ENCODE measurements at places on chromosomes 16 and 17. TPM values are rescaled to one million over a fixed set of nuclear protein-coding genes. Genes with fewer than 3 reads are reported as not detected.

The BBS2 gene
- 110 TPM for total RNA-seq

The CA4 gene
- total RNA-seq: 13.6 TPM

The B4GALNT2 gene
- 0.13 TPM for total RNA-seq

The PDILT gene
- total RNA-seq: not detected

The IGF2BP1 gene
- total RNA-seq: not detected

The MEFV gene
- total RNA-seq: 3.0 TPM

The TEX14 gene
- 0.76 TPM for total RNA-seq

The DCAF7 gene
- 60.6 TPM for total RNA-seq

The ANKRD40 gene
- total RNA-seq: 106 TPM

The PRR35 gene
- total RNA-seq: not detected

The TBC1D3 gene
- total RNA-seq: not detected

The KRT33A gene
- not detected for total RNA-seq

GRCh38 chr17:65618516-65618915 is 57.1 kb upstream of the AXIN2 start:
- DNase-seq: no peak

- DNase-seq: no peak
Observed at GRCh38 chr17:42171831-42172230, 9.1 kb downstream of the KCNH4 start.

DNA sequence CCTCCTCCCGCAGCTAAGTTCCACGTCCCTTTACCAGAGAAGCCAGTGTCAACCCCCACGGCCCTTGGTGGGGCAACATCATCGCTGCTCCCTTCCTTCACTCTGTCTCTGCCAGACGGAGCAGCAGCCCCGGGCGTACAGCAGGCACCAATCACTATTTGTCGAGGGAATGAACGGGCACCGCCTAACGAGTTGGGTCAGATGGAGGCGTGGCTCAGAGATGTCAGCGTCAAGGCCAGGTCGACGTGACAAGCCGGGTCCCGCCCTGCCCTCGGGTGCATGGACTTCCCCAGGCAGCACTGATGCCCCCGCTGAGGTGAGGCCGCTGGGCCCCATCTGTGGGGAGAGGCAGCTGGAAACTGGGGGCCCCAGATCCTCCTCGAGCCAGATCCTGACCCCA is 50.0 kb downstream of the CBFA2T3 start:
- DNase-seq: no peak

DNA sequence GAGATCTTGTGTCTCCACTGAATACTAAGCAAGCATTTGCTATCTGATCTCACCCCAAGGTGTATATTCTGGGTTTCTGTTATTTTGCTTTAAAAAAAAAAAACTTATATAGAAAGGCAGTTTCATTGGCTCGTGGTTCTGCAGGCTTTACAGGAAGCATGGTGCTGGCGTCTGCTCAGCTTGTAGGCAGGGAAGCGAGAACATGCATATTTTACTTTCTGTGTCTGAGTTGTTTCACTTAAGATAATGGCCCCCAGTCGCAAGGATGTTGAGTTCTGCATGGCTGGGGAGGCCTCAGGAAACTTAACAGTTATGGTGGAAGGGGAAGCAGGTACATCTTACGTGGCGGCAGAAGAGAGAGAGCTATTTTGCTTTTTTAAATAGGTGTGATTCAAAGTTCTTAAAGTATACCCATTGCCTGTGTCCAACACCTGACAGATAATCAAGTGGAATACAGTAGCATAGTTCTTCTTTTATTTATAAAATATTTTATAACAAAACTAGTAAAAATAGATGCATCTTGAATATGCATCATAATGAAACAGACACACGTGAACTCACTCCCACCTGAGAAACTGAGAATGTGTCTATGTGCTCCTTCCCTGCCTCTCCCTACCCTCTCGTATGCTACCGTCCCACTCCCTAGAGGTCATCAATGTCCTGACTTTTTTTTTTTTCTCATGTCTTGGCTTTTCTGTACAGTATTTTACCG is 15.4 kb upstream of the ARHGAP17 start:
- no peak for DNase-seq

DNA sequence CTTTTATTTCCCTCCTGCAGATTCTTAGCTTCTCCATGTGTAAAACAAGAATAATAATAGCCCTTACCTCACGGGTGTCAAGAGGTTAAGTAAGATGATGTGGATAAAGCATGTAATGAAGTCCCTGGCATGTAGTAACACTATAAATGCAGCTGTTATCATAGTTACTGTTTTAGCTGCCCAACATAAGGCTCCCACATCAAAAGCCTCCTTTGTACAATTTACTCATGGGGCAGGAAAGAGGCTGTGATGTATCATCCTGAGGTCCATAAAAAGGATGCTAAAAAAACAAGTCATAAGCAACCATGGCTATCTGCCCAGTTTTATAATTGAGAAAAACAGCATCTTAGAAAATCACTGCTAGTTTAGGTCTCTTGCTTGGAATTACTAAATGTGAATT is 339.7 kb downstream of the CA10 start:
- DNase-seq: no peak

DNA sequence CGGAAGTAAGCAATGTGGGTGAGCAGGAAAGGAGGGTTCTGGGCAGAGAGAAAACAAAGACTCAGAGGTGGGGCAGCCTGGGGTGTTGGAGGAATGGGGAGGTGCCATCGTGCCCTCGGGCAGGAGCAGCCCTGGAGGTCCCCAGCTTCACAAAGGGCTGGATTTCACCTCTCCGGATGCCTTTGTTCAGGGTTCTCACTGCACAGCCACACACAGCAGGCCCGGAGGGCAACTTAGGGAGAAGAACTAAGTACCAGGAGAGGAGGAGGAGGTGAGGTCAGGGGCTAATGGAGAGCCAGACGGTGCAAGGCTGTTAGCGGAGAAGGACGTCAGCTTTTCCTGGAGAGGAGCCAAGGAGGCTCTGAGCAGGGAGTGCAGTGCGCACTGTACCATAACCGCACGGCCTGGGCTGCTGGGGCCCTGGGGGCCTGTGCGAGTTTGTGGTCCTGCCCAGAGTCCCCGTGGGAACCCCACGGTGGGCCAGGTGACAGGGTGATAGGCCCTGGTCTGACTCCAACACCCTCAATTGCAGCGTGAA is 9.3 kb downstream of the ARRB2 start:
- no peak for DNase-seq

DNA sequence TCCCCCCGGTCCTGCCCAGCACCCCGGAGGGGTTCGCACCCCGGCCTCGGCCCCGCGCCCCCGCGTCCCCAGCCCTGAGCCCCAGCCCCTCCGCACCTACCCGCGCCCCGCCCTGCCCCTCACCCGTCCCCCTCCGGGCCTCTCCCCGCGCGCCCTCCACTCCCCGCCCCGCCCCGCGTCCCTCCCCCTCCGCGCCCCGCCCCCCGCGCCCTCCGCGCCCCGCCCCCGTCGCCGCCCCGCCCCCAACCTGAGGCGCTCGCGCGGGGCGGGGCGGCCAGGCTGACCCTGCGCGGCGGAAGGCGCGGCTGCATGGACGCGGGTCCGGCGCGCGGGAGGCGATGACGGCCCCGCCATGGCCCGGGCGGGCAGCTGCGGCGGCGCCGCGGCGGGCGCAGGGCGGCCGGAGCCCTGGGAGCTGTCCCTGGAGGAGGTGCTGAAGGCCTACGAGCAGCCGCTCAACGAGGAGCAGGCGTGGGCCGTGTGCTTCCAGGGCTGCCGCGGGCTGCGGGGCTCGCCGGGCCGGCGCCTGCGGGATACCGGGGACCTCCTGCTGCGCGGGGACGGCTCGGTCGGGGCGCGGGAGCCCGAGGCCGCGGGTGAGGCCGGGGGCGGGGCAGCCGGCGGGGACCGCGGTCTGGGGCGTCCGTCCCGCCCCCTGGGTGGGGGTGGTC is at the start of gene SPIRE2:
SPIRE2 (plus strand) TSS at position 277 of the 671 bp plus-strand sequence; CDS start at position 353, 76 bp downstream.
- peak; percentile 85 for DNase-seq

DNA sequence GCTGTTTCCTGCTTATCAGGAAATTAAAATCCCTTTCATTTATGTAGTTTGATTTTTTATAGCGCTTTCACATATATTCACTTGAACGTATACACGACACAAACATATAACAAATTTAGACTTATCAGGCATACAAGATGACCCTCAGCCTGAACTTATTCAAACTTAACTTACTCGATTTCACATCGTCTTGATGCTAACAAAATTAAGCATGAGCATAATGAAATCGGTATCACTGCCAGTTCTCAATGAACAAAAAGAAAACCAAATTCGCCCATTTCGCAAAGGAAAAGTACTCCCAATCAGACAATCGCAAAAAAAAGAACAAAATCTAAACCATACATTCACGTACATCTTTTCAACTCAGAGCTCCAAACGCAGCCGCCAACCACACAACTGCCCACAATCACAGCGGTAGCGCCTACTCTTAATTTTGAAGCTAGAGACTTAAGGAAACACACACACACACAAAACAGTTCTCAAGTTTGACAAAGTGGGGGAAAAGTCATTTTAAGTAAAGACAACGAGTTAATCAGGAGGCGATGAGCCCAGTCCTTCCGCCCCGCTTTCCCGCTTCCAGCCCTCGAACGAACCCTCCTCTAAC is 1.1 kb downstream of the GJC1 start:
- no peak for DNase-seq

DNA sequence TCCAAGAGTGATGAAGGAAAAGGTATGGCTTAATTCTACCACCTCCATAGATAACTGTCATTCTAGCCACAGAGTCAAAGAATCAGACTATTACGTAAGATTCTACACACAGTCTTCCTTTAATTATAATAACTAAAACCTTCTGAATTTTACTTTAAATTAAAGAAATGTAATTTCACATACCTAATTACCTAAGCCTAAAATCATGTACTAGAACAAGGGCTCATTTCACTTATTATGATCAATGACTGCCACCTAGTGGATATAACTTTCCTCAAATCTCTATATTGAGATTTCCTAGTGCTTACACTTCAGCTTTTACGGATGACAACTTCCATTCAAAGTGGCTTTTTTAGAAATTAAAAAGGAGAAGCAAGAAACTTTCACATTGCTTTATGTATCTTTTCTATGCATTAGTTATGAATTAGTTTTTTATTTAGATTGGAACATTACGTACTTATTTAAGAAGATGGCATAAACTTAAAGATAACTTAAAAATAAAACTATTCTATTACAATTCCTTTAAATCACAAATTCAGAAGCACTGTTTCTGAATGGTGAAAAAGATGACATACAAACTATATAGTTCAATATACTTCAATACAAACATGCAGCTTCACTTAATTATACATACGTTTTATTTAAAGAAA is 18.2 kb upstream of the ABCA10 start:
- DNase-seq: no peak

DNA sequence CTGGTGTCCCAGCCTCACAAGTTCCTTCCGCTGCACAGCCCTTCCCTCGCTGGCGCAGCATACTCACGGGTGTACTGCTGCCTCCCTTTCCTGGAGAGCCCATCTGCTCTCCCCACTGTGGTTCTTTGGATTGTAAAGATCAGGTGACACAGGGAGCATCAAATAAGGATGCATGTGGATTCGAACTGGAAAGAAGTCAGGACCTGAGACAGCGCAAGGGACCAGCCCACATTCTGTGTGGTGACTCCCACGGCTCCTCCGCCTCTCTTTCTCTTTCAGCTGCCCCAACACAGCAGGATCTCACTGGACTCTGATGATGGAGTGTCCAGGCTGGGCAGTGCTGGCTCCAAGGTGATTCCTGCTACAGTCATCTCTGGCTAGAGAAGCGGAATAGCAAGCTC is 8.1 kb downstream of the LDAF1 start:
- DNase-seq: no peak

DNA sequence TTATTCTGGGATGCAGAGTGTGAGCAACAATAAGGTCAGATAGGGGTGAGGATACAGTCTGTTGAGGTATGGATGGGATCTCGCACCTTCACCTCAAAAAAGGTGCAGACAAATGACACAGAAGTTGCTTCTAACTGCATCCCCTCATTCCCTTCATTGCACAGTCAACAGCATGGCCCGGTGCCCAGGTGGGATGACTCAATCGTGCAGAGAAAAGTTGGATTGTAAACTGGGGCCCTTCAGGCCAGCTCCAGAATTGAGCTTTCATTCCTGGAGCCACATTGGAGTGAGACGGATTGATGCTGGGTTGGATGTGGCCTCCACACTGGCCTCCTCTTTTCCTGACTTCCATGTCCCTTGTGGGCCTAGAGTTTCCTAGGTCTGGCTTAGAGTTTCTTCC is 977.4 kb downstream of the KCNJ18 start:
- DNase-seq: no peak

Measured in sciatic nerve (tissue), 2 donors.